Stimulated activated CD4-positive, alpha-beta T cell treated with anti-CD3 and anti-CD28 coated beads, Interleukin-12 subunit alpha, Interleukin-12 subunit beta, amount 100 ng/mL, for 24 hours (primary cell): ENCODE measurements at places on chromosomes 13 and 19.

GRCh38 chr19:3958836-3959765 is 11.8 kb downstream of the DAPK3 start:
- DNase-seq = no peak

DNA sequence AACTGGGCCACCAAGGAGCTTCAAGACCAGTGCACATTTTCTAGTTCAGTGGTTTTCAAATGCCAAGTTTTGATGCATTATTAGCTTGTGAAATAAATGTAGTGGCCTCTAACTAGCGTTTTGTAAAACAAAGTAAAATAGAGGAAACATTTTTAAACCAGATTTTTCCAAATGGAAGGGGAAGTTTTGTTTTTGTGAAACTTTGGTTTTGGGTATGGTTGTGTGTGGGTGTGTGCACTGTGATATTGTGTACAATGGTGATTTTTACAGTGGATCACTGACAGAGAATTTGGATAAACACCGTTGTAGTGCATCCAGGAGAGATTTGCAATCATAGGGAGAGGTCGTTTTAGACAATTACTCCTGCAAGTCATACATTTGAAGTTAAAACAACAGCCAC is 108.9 kb downstream of the SLC7A1 start:
- no peak for DNase-seq

- no peak for DNase-seq
These were observed 1.7 kb upstream of the DNAJB1 start for GRCh38 chr19:14519860-14520407.

DNA sequence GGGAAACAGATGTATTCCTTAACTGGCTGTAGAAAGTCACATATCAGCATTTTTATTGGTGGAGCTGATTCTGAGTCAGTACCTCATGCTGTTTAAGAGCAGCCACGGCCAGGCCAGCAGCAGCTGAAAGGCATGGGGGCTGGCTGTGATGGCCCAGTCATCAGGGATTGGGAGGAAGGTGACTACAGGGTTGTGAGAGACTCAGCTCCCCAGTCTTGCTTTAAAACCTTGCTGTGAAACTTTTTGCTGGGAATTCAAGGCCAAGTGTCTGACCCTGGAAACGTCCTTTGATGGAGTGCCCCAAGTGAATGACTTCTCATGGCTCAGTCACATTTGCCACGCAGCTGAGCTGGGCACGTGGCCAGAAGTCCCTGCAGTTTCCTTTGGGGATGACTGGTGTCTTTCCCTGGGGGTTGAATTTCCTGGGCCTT is 39.1 kb upstream of the RNF113B start:
- no peak for DNase-seq

DNA sequence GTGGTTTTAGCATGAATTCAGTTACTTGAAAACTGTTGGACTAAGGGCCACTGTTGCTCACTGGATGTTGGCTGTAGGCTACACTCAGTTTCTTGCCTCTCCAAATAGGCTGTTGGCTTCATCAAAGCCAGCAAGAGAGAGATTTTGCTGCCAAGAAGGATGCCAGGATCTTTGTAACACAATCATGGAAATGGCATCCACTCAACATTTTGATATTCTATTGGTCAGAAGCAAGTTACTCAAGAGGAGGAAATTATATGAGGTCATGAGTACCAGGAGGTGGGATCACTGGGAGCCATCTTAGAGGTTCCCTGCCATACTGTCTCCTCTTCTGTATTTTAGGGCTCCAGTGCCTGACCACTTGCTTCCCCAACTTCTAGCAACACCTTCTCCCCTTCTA is 30.6 kb downstream of the SYDE1 start:
- DNase-seq = no peak

GRCh38 chr19:32661318-32661717 is 13.7 kb downstream of the ANKRD27 start:
- DNase-seq = no peak

GRCh38 chr13:98585398-98585754 is 8.5 kb upstream of the STK24 start:
- DNase-seq = no peak

- no peak for DNase-seq
These were observed 11.4 kb upstream of the CD22 start for GRCh38 chr19:35317464-35318043.

DNA sequence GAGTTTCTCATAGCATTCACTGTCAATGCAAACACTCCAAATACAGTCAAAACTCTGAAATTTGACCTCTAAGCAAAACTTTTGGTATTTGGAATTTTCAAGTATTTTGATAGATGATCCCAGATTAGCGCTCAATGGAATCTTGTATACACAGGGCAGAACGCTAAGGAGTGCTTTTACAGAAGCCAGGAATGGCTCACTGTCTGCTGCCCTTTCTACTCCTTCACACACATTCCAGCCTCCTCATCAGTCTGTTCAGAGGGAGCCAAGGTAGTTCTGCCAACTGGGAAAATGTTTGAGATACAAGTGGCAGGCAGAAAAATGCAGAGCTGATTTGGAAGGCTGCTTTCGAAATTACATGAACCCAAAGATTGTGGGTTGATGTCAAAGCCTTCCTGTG is 4.4 kb upstream of the STARD13 start:
- no peak for DNase-seq

GRCh38 chr19:18338541-18338940 is 1.9 kb upstream of the PGPEP1 start:
- DNase-seq = no peak

GRCh38 chr19:17656970-17657369 is 31.2 kb downstream of the UNC13A start:
- DNase-seq = no peak

- DNase-seq = no peak
These were observed 283.2 kb upstream of the SLC10A2 start for GRCh38 chr13:103349211-103349980.
